ENCODE measurements at places on chromosomes 4 and X.

- DNase-seq = no peak
Measured at GRCh38 chr4:126028876-126029275, 714.1 kb downstream of the FAT4 start.

GRCh38 chrX:3346501-3347259 is at the start of gene MXRA5:
MXRA5 (minus strand) TSS chrX:3346652; CDS start chrX:3343833, 2,819 bp downstream.
- DNase-seq = no peak

- no peak for DNase-seq
Measured at GRCh38 chrX:21972046-21972445, 31.5 kb downstream of the SMS start.

DNA sequence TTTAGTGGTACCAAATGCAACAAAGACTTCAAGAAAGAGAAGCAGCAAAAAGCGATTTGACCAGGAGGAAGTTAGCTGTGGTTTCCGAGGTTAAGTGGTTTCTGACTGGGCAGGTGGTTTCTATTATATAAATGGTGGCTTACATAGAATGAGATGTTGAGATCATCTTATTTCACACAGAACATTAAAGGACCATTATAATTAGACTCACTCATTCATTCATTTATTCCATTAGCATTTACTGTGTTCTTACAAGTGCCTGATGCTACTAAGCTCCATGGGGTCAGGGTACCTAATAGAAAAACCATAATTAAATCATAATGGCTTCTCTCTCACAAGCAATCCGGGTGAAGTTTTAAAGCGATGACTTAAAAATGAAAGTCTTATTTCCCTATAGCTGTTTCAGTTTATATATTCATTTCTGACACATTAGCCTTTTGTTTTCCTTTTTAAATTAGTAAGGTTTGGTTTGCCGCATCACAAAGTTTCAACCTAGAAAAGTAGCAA is 10.6 kb downstream of the TSPAN6 start:
- DNase-seq = no peak

DNA sequence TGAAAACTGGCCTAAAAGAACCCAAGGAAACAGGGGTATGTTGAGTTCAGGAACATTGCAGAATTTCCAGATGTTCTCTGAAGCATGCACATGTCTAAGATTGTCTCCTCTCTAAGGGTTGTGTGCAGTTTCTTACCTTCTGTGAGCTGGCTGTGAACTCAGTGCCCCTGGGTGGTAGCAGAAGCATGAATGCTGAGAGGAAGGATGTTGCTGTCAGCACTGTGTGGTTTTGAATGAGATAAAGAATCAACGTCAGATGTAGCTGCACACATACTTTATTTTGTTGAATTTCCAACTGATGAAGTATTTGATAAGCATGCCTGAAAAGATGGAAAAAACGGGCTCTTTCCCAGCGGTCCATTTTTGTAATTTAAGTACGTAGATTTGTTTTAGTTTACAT is 23.8 kb upstream of the CD38 start:
- DNase-seq = peak; percentile 36

DNA sequence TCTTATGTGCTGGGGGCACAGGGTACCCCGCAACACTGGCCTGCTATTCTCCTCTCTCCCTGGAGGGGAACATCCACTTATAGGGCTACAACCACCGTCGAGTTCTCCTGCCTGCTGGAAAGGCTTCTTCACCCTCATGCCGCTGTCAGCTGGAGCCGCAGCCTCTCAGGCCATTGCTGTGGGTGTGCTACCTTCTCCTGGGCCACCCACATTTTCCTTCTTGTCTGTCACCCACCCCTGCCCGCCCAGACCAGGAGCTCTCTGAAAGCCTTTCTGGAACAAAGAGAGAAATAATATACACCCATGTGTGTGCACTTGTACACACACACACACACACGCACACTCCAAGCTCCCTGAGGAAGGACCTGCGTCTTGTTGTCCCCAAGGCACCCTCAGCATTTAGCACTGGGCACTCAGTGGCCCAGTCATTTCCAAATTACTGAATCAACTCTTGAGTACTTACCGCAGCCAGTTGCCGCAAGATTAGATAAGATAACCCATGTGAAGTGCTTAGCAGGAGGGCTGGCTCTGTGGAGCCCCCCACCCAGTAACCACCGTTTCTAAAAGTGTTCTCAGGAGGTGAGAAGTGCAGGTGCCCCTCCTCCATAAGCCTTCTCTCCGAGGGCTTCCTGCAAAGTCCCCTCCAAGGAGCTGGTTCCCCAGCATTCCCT is 50.2 kb downstream of the CPZ start:
- DNase-seq = no peak

GRCh38 chr4:85128246-85129204 is 162.0 kb upstream of the WDFY3 start:
- DNase-seq = no peak

GRCh38 chr4:181646864-181647263 is 596.3 kb upstream of the TENM3 start:
- DNase-seq = no peak

DNA sequence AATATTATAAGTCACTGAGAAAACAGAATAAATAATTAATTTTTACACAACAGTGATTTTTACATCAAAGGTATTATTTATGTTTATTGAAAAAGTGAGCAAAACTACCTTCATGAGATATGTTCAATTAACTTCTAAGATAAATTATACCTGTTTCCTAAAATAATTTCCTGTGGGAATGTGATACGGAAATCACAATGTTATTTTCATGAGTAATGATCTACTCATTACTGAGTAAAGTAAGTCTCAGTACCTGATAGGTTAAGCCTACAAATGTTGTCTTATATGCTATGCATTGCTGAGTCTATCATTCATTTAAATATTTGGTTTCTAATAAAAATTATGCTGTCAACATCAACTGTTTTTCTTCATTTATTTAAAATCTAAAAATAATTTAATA is 324.0 kb downstream of the STPG2 start:
- DNase-seq = no peak

DNA sequence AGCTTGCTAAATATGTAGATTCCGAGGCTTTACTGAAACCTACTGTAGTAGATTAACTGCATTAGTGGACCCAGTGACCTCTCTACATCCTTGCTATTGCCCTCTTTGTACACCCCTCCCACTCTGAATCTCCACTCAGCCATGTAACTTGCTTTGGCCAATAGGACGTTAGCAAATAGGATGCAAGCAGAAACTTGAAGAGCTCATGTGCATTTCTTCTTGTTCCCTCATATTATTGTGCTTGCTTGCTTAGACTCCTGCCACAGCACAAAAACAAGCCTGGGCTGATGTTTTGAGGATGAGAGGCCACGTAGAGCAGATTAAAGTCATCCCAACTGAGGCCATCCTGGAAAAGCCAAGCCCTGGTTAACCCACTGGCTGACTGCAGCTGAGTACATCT is 147.9 kb downstream of the HS6ST2 start:
- no peak for DNase-seq

- DNase-seq = no peak
Measured at GRCh38 chrX:68048774-68049173, 384.5 kb downstream of the OPHN1 start.

DNA sequence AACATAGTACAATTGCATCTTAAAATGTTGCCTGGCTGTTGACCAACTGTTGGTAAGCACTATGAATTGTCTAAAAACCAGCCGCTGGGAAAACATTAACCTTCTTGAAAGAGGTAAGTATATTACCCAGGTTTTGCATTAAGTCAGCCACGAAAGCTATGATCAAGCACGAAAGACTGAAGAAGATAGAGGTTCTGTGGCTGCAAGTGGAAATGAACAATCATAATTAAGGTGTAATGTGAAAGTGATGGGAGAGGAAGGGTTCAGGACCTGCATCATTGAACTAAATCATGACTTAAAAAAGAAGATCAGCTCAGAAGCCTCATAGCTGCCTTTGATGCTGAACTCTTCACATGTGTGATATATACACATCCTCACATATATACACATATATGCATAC is 341.0 kb downstream of the NR3C2 start:
- no peak for DNase-seq

DNA sequence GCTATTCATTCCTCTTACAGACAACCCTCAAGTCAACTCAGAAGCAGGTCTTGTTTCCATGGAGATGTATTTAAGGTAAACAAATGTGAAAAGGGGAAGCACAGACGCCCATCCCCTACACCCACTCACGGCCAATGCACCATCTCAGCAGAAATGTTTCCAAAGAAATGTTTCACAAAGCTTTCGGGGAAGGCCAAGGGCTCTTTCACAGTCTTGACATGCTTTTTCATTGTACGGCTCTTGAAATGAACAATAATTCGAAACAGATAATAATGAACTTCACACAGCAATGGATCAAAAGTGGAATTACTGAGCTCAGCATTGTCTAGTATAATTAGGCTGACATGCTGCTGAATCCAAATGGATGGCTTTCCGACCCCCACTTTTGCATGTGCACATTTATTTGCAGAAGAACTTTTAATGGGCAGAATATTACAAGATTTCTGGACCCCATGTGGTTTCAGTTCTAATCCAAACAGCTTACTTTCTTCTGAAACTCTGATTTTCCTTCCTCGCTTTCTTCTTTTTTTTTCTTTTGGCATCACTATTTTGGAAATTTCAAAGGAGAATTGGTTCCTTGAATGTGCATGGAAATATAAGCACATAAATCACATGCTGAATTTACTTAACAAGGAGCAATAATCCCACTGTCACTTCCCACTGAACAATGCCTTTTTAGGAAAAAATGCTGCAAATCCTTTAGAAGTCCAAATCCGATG is 160.9 kb downstream of the SMIM20 start:
- no peak for DNase-seq

GRCh38 chrX:118347131-118347530 is 1.2 kb downstream of the WDR44 start:
- no peak for DNase-seq

DNA sequence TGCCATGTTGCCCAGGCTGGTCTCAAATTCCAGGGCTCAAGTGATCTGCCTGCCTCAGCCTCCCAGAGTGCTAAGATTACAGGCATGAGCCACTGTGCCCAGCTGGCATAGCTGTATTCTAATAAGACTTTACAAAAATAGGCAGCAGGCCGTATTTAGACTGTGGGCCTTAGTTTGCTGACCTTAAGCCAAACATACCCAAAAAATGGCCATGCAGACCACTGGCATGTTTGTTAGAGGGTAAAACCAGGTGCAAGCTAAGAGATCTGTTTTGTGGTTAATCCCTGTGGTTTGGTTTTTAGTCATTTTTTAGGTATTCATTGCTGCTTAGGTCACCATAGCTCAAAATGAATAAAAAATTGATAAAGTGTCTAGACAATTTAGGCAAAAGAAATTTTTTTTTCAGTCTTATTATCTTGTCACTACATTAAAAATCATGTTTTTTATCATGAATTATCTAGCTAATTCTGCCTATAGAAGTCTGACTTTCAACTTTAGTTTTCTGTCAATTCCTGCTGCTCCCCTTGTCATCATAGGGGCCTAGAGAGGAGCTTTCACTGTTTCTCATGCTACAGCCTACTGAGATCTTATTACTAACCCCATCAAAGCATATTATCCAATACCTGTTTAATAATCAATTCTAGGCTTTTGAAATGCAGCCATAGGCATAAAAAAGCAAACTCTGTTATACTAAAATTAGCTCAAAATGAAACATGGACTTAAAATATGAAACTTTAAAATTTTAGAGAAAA is 7.5 kb upstream of the SPINK2 start:
- DNase-seq = no peak

DNA sequence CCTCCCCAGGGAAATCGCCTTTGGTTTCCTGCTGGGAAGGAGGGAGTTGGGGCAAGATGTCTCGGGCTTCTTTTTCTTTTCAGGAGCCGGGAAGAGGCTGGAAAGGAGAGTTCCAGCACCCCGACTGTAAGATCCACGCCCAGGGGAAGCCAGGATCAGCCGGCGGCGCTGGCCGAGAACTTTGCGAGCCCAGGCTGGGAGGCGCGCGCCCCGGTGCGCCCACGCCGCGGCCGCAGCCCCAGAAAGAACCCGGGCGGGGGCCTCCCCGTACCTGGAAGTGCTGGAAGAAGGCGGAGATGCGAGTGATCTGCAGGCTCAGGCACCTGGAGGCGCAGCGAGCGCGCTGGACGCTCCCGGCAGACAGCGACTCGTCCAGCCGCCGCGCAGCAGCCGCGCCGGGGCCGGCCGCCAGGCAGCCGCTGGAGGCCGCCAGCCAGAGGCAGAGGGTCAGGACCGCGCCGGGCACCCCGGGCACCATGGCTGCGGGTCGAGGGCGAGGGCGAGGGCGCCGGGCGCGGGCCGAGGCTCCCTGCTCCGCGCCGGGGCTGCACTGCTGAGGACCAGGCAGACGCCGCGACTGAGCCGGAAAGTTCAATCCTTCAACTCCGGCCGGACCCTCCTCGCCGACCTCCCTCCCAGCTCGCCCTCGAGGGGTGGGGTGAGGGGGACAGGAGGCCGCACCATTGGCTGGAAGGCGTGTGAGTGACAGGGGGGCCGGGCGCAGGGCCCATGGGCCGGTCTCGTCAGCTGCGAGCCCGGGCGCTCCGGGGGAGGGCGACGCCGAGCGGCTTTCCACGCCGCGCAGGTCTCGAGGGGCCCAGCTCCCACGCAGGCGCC is at the start of gene ANOS1:
ANOS1 (minus strand) TSS at position 579 of the 837 bp plus-strand sequence; CDS start at position 478, 101 bp downstream.
- DNase-seq = no peak

- DNase-seq = peak; percentile 63
Measured at GRCh38 chrX:49165901-49166881, 3.6 kb downstream of the MAGIX start.

DNA sequence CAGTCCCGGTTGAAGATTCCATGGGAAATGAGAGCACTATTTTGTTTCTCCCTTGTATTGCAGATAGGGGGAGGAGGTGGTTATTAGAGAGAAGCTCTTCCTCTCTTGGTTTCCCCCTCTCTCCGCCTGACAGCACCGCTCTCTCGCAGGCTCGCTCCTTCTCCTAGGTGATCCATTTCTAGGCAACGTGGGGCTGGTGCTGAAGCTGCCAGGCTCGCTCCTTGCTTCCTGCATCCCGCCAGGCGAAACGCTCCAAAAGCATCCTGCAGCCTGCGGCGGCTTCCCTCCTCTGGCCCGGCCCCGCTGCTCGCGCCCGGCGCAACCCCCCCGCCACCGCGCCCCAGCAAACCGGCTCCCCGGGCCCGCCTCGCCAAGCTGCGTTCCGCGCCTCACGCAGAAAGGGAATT is at the start of gene GRID2:
GRID2 (plus strand) TSS at position 346 of the 407 bp plus-strand sequence.
- DNase-seq = no peak

- DNase-seq = no peak
Measured at GRCh38 chrX:96372313-96373046, 312.2 kb upstream of the DIAPH2 start.

Measured in activated CD8-positive, alpha-beta memory T cell treated with anti-CD3 and anti-CD28 coated beads, Interleukin-2, amount 50 U/mL, for 4 hours (primary cell).